GM23248 (cell line): ENCODE measurements at places on chromosomes 7 and 10. TPM values are rescaled to one million over a fixed set of nuclear protein-coding genes. Genes with fewer than 3 reads are reported as not detected.

GRCh38 chr7:25392588-25393338 is 164.5 kb upstream of the NPVF start:
- no peaks in the 10 kb centered on the region for H3K36me3 ChIP-seq
- no peak for DNase-seq
- H3K4me3 ChIP-seq, result no peak overlapping the region
- no peaks in the 10 kb centered on the region for H3K4me1 ChIP-seq

C7orf33 gene
- not detected in 2 replicates for total RNA-seq

GRCh38 chr10:123585477-123586445 is 80.4 kb upstream of the GPR26 start:
- no peak for DNase-seq
- no peak overlapping the region for H3K27ac ChIP-seq
- peaks cover 7% of the 10 kb centered on the region; the same call in 1 of the 2 replicates for H3K4me1 ChIP-seq
- H3K36me3 ChIP-seq, result no peaks in the 10 kb centered on the region
- H3K27me3 ChIP-seq, result no peaks in the 10 kb centered on the region

DNA sequence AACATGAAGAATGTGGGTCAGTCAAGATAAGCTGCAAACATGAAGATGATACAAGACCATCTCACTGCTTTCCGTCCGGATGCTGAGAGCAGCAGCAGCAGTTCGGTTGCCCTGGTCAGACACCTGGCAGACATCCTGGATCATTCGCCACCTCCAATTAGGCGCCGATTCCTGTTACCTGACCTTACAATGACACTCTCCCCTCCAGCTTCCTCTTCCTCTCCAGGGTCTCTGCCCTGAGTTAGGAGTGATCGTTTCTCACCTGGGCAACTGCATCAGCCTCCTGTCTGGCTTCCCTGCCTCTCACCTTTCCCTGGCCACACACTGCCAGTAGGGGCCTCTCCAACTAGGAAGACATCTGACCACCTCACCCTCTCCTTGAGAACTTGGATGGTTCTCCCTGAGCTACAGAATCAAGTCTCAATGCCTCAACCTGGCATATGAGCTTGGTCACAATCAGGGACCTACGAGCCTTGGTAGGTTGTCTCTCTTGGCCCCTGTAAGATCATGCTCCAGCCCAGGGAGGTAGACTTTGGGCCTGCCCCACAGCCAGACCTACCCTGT is 31.4 kb upstream of the ENO4 start:
- H3K36me3 ChIP-seq, result no peaks in the 10 kb centered on the region
- peaks cover 9% of the 10 kb centered on the region for H3K4me1 ChIP-seq
- H3K4me3 ChIP-seq, result no peak overlapping the region

DNA sequence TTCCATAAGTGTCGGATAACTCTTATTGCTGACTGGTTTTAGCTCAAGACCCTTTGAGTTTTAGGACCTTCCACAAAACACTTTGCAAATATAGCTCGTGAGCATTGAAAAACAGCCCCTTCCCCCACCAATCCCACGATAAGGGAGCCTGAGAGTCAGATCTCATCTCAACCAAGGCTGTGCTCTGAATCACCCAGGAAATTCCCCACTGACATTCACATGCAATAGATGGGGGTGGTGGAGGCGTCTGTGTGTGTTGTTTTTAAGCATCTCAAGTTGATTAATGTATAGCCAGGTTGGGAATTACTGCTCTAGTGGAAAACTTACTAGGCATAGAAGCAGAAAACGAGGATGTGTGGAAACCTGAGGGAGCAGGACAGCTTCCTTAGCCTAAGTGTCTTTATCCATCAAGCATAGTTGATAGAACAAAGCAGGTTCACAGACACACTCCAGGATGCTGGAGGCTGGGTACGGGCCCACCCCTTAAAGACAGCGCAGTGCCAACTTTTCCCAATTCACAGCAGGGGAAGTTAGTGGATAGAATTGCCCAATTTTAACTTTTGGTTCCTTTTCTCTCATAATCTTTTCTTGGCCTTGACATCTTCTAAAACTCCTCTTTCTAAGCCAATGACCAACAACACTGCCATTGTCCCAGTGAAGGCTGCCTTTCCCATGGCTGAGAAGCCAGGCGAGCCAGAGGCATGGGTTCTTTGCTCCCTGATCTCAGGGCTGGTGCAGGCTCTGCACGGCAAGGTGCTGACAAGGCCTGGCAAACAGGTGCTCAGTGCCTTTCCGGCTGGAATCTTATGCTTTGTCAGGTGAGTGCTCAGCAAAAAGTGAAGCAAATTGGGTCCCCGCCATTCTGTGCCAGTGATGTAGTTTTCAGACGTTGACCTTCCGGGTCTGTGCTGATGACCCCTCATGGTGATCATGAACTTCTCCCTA is 98.5 kb upstream of the INSIG1 start:
- peaks cover 10% of the 10 kb centered on the region for H3K4me1 ChIP-seq
- H3K36me3 ChIP-seq, result no peaks in the 10 kb centered on the region
- no peaks in the 10 kb centered on the region for H3K27me3 ChIP-seq
- no peak overlapping the region for H3K4me3 ChIP-seq

DNA sequence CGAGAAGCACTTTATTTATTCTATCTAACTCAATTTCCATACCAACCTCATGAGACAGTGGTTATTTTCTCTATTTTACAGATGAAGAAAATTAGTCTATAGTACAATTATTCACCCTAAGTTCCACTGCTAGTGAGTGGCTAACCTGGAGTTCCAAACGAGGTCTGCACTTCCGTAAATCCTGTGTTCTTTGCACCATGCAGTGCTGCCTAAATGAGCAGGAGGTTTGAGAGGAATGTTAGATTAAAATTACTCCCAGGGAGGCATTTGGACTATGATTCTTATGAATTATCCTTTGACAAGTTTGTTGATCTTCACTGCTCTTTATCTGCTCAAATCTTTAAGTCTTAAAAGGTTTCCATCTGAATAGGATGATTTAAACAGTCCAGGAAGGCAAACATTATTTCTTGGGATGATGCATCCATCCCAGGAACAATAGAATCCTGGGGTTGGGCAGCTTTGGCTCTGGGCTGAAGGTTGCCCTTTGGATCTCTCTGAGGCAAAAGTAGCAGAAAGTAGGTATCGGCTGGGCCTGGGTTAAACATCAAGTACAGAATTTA is 400.8 kb downstream of the REEP3 start:
- no peak overlapping the region for H3K27ac ChIP-seq
- no peaks in the 10 kb centered on the region for H3K27me3 ChIP-seq
- no peak overlapping the region for H3K4me3 ChIP-seq
- DNase-seq, result no peak
- no peaks in the 10 kb centered on the region for H3K36me3 ChIP-seq

GRCh38 chr7:66138994-66139752 is 24.5 kb downstream of the CRCP start:
- H3K36me3 ChIP-seq, result peaks cover 34% of the 10 kb centered on the region
- no peak overlapping the region for H3K4me3 ChIP-seq
- peaks cover 27% of the 10 kb centered on the region for H3K4me1 ChIP-seq
- DNase-seq, result peak; percentile 26
- peak overlapping the region; percentile 3; the same call in 1 of the 2 replicates for H3K27ac ChIP-seq
- H3K27me3 ChIP-seq, result no peaks in the 10 kb centered on the region

DNA sequence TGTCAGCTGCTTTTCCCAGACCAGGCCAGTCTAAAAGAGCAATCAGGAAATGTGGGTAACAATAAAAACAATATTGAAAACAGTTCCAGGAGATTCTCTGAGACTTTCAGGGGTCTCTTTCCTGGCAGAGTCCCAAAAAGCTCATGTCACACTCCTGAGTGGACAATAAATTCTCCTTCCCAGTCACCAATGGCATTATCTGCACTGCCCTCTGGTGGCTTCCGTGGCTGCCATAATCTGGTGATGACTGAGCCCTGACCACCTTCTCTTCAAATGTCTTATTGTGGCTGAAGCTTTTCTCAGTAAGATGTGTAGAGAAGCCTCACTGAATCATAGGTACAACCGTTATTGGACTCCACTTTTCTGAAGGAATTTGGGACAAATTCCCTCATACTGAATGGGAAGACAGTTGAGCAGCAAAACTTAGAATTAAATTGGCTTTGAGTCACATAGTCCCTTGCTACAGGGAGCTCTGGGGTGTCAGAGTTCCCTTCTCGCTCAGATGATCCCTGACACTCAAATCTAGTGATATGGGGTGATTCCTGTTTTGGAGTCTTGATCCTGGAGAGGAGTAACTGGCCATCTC is 24.4 kb upstream of the ASAH2 start:
- DNase-seq, result peak; percentile 47
- no peak overlapping the region for H3K4me3 ChIP-seq
- no peak overlapping the region for H3K27ac ChIP-seq
- peaks cover 25% of the 10 kb centered on the region for H3K27me3 ChIP-seq
- H3K36me3 ChIP-seq, result no peaks in the 10 kb centered on the region

DNA sequence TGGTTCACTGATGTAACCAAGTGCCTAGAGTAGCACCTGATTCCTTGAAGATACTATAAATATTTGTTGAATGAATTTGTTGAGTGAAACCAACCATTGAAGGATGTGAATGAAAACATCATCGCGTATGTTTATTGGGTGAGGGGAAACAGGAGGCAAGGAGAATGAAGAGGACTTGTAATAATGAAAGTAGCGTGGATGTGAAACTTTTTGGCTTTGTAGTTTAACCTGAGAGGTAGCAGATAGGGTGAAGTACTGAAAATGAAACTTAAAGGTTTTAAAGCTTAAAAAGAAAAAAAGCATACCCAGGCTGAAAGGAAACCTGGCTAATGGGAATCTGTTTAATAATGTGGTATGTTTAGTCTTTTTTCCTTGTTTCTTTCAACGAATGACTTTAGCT is 5.2 kb downstream of the CCNY start:
- H3K4me1 ChIP-seq, result peaks cover 25% of the 10 kb centered on the region
- H3K36me3 ChIP-seq, result no peaks in the 10 kb centered on the region
- DNase-seq, result no peak

DNA sequence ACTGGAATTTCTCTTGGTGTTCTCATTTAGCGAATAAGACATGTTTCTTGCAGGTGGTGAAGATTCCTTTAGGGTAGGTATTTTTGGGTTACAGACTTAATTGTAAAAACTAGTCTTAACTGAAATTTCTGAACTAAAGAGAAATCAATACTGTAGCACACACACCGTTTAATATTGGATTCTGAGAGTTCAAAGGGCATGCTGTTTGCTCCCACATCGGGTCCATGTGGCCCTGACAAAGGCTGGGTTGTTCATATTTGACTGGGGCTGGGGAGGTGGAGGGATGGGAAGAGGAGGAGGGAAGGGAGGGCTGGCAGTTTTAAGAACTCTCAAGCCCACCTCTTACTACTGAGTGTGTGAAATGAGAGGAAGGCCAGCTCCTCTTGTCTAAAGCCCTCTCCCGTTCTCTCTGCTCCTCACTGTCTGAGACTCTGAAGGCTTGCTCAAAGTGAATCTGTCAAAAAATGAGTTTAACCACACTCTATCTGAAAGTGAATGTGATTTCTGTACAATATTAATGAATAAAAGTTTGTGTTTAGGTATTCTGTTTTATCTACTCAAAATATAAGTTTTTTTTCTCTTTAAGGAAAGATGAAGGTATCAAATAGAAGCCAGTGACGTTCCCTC is 40.0 kb upstream of the RHEB start:
- H3K4me1 ChIP-seq, result no peaks in the 10 kb centered on the region
- DNase-seq, result no peak
- H3K4me3 ChIP-seq, result no peak overlapping the region
- peaks cover 35% of the 10 kb centered on the region; the same call in 1 of the 2 replicates for H3K36me3 ChIP-seq

WAPL gene
- 28.1 and 28.3 TPM in 2 replicates for total RNA-seq

GRCh38 chr10:8661886-8662285 is 607.4 kb downstream of the GATA3 start:
- no peak overlapping the region for H3K27ac ChIP-seq
- no peaks in the 10 kb centered on the region for H3K27me3 ChIP-seq
- no peak overlapping the region for H3K4me3 ChIP-seq
- DNase-seq, result no peak
- no peaks in the 10 kb centered on the region for H3K4me1 ChIP-seq
